ENCODE measurements at places on chromosomes 2 and 18. TPM values are rescaled to one million over a fixed set of nuclear protein-coding genes. Genes with fewer than 3 reads are reported as not detected.

Gene PRKAG3
- total RNA-seq: not detected

Gene OXER1
- total RNA-seq: not detected

Gene KIF1A
- 146 TPM for total RNA-seq

Gene TRIM54
- not detected for total RNA-seq

Gene VIL1
- not detected for total RNA-seq

Gene GCG
- total RNA-seq: 0.41 TPM

Gene ASXL3
- 87.2 TPM for total RNA-seq

Gene KANSL3
- 22.0 TPM for total RNA-seq

Measured in frontal cortex (tissue), 4 donors.